ENCODE measurements at places on chromosomes 12 and 14.

DNA sequence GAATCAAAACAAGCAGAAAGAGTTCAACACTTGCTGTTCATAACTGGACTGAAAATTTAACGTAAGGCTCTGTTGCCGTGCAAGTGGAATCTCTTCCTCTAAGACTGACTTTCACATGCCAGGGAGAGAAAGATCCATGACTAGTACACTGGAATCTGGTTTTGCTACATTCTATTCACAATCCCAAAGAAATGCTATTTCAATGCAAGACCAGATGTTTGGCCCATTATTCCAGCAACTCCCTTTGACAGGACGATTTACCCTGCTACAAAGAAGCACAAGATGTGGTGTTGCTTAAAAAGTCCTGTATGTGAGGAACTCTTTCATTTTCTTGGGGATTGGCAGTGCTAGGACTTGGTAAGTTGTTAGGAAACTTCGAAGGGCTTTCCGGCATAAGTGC, 17.4 kb downstream of the RFC5 start:
- DNase-seq: no peak

GRCh38 chr12:1498199-1498740, 96.1 kb downstream of the FBXL14 start:
- DNase-seq: no peak

GRCh38 chr12:7555752-7556151, 52.2 kb upstream of the CD163 start:
- DNase-seq: no peak

- DNase-seq: no peak
These were observed 17.1 kb downstream of the BCAT1 start for GRCh38 chr12:24931666-24932405.

DNA sequence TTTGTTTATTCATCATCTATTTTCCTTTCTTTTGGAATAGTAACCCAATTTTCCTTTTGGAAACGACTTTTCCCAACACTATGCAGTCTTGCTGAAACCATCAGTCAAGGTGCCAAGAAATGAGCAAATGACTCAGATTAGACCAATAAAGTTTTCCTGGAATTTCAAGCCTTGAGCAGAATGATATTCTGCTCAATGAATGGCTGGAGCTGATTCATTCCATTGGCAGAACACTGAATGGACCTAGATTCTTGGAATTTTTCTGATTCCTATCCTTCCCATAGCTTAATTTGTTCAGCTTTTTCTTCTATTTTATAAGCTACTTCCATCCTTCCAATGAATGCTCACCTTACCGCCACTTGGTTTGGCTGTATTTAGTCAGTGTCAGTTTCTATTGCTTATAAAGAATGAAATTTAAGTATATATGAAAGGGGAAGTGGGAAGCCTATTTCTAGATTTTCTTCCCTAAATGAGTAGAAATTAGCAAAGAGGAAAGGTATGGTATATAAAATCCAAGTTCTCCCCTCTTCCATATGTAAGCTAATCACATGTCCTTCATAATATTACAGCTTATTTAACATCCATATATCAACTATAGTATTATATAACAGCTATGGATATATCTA, 89.0 kb downstream of the C14orf39 start:
- no peak for DNase-seq

DNA sequence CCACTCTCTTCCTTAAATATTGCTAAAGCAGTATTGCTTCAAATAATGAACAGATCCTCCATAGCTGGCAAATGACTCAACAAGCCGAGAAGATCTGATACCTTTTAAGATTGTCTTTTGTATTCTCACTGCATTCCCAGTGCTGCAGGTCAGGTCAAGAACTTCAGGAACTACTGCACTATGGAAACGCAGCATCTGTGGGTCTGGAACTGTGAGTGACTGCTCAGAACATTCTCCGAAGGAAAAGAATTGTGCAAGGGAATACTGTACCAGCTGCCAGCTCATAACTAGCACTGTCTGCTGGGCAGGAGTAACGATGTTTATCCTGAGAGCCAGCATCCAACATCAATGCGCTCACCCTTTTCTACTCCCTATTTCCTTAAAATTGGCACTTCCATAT, 348.0 kb upstream of the SOX5 start:
- DNase-seq: no peak

DNA sequence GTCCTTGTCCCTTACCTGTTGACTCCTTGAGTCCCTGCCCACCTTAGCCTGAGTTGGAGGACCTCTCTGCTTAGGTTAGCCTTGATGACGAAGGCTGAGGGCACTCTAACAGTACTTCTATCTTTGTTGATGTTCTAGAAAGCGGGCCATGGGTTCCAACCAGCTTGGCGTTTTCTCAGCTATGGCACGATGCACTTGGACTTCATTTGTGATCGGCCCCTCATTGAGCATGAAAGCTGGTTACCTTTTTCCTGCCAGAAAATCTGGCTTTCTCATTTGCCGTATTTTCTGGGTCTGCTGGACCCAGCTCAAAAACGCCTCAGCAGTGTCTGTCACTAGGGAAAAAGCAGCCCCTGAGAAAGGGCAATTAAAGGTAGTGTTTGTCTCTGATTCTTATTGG, 290.8 kb downstream of the EMP1 start:
- DNase-seq: no peak

GRCh38 chr12:11577658-11578260, 71.7 kb upstream of the ETV6 start:
- DNase-seq: no peak

DNA sequence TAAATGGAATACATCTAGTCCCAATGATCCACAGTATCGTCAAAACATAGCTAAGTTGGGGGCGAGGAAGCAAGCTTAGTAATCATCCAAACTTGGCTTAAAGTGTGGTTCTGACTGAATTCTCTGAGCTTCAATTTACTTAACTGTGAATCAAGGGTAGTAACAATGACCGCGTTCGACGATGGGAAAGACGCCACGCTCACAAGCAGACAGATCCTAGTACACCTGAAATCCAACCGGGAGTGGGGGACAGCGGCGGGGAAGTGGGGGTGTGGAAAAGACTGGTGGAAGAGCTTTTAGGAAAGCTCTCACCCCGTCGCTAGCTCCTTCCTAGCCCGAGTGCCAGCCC, 433 bp downstream of the COX16 start:
- no peak for DNase-seq

DNA sequence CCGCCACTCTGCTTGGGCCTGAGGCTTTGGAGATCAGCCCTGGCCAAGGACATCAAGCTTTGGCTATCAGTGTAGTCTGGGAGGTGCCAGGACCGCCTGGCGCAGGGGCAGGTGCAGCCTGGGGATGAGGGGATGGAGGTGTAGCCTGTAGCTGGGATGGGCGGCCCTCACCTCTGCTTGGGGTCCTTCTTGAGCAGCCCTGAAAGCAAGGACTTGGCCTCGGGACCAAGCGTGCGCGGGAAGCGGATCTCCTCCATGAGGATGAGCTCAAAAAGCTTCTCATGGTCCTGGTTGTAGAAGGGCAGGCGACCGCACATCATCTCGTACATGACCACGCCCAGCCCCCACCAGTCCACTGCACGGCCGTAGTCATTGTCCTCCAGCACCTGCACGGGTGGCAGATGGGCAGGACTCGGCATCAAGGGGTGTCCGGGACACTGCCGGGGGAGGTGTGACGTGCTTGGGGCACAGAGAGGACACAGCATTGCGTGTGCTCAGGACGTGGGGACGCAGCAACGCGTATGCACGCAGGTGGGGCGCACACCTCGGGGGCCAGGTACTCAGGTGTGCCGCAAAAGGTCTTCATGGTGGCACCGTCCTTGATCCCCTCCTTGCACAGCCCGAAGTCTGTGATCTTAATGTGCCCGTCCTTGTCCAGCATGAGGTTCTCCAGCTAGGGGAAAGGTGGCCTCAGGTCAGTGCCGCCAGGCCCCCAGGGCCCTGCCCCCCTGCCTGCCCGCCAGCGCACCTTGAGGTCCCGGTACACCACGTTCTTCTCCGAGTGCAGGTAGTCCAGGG, 20.0 kb downstream of the SIVA1 start:
- DNase-seq: no peak

GRCh38 chr12:120865098-120865497, 39.1 kb downstream of the SPPL3 start:
- DNase-seq: no peak

- DNase-seq: no peak
These were observed 95.1 kb upstream of the ARID2 start for GRCh38 chr12:45634273-45634917.

DNA sequence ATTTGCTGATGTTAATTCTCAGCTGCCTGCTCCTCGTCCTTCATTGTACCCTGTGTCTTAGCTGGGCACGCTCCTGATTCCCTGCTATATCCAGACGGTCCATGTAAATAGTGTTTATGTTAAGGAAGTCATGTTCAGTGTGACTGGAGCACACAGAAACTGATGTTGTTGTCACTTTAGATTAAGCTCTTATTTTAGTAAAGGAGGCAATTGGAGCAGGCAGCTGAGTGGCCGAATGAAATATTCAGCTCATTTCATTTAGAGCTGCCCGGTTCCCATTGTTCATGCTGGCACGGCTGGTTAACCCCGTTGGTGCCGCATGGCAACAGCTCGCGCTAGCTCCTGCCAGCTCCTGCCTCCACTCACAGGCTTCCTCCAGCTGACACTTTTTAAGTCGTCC, 446.8 kb upstream of the SOX5 start:
- DNase-seq: no peak

DNA sequence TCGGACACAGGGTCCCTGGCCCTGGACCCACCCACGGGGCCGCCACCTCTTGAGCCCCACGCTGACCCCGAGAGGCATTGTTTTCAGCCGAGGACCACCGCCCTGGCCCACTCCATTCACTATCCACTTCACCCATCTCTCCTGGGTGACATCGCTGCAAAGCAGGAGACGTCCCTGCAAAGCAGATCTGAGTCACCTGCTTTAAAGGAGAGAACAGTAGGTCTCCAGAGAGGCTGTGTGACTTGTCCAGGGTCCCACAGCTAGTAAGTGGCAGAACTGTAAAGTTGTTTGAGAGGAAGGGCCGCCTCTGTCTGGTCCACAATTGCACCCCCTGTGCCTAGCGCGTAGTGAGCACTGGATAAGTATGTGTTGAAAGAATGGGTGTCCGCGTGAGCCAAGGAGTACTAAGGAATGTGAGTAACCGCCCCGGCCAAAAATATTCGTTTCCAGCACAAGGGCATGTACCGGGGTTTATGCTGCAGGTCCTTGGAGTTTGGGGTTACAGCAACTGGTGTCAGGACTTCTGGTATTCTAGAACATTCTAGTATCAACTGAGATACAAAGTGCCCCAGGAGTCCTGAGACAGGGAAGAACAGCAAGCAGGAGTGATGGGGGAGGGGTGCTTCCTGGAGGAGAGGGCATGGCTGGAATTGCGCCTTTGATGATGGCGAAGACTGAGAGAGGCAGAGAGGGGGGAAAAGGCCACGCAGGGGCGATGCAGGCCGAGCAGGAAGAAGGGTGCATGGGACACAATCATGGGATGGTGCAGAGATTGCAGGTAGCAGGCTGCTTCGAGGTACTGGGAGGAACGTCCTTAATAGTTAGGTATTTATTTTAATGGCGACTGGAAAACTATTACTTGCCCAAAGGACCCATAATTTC, 91.1 kb downstream of the SCARB1 start:
- no peak for DNase-seq

- DNase-seq: no peak
These were observed 11.1 kb upstream of the KRT1 start for GRCh38 chr12:52691076-52691840.

- DNase-seq: no peak
These were observed 18.4 kb downstream of the HDAC7 start for GRCh38 chr12:47801170-47801903.

GRCh38 chr12:56116267-56117081, at the start of gene RPL41:
Gene RPL41 (plus strand): TSS chr12:56116633.
- DNase-seq: peak; percentile 87

- no peak for DNase-seq
These were observed 13.3 kb downstream of the IL22 start for GRCh38 chr12:68240079-68240478.

DNA sequence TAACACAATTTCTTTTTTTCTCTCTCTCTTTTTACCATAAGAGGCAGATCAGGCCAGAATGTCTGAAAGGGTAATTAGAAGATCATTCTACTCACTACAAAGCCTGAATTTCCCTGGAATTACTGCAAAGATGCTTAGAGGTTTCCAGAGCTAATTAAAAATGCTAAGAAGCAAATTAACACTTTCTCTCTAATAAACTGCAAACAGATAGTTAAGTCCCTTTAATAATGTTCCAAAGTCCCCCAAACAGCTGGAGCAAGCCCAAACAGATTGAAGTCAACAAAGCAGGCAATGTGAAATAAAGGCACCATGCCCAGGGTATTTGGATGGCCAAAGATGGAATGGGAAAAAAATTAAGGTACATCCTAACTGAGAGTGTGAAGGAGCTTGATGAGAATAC, 208.8 kb upstream of the LRFN5 start:
- DNase-seq: no peak

GRCh38 chr14:72776701-72777261, 117.1 kb downstream of the DPF3 start:
- no peak for DNase-seq

- DNase-seq: no peak
These were observed 880.2 kb upstream of the TMEM132C start for GRCh38 chr12:127386723-127387122.

- no peak for DNase-seq
These were observed 72.3 kb downstream of the CRADD start for GRCh38 chr12:93749515-93749914.

DNA sequence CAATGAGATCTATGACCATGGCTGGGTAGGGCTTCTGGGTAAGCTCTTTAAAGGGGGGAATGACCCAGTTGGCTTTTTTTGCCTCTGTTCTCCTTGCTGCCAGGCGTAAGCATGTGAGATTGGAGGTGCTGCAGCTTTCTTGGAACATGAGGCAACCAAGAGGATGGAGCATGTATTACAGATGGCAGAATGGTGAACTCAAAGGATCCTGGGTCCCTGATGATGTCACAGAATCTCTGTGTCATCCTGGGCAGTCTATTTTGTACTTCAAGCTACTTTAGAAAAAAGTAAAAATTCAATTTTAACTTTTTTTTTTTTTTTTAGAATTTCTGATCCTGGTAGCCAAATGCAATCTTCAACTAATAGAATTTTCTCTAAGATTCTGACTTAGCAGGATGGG, 8.0 kb downstream of the KRT82 start:
- DNase-seq: no peak

- DNase-seq: no peak
These were observed 195.7 kb upstream of the NEDD1 start for GRCh38 chr12:96711364-96711763.

All from nucleus accumbens (tissue), 56 donors.